ENCODE measurements at places on chromosomes 7 and 10. TPM values are rescaled to one million over a fixed set of nuclear protein-coding genes. Genes with fewer than 3 reads are reported as not detected.

The ITPRID1 gene
- total RNA-seq: not detected

The SEPTIN7 gene
- total RNA-seq: 207 TPM

The PPP1R3A gene
- total RNA-seq: not detected

The AKR1B15 gene
- total RNA-seq: not detected

The KCNK18 gene
- total RNA-seq: not detected

The SYT15 gene
- not detected for total RNA-seq

The RTKN2 gene
- 6.3 TPM for total RNA-seq

The PPRC1 gene
- total RNA-seq: 13.1 TPM

The SYNPO2L gene
- total RNA-seq: under 0.01 TPM

The HYAL4 gene
- not detected for total RNA-seq

The PRF1 gene
- not detected for total RNA-seq

The AOAH gene
- not detected for total RNA-seq

The TACC2 gene
- total RNA-seq: 3.5 TPM

The PPIF gene
- total RNA-seq: 37.3 TPM

The SPAM1 gene
- not detected for total RNA-seq

The PDE1C gene
- 0.12 TPM for total RNA-seq

The CHST15 gene
- total RNA-seq: 4.6 TPM

The TMEM139 gene
- under 0.01 TPM for total RNA-seq

The PAX4 gene
- total RNA-seq: not detected

The NPSR1 gene
- not detected for total RNA-seq

The ZNHIT1 gene
- 72.3 TPM for total RNA-seq

The OR2F2 gene
- total RNA-seq: not detected

The PLOD3 gene
- total RNA-seq: 110 TPM

The WDR86 gene
- total RNA-seq: not detected

The POLR2J3 gene
- total RNA-seq: 20.4 TPM

The TMEM26 gene
- total RNA-seq: 0.50 TPM

The OR2A5 gene
- not detected for total RNA-seq

The CNTNAP2 gene
- under 0.01 TPM for total RNA-seq
